ENCODE measurements at places on chromosomes 5 and 9.

DNA sequence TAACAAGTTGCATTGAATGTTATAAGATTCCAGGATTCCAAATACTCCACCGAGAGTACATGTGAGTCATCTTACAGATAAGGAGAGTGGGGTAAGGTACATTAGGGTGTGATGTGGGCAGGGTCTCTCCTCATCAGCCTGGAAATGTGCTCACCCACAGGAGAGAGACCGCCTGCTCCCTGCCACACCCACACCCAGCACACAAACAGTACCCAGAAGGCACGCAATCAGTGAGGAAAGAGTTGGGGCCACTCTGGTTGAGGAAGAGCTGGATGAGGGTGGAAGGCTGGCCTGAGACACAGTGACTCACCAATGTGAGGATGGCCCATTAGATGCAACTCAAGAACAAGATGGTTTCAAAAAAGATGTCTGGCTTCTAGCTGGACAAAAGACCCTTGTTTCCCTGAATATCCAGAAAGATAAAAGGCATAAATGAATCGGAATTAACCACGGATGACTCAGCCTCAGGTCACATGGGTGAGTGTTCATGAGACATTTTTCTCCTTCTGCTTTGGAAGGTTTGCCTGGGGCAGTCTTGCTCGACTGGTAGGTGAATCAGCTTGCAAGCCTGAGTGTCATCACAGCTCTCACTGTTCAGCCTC is 51.1 kb upstream of the LHFPL2 start:
- DNase-seq: no peak

DNA sequence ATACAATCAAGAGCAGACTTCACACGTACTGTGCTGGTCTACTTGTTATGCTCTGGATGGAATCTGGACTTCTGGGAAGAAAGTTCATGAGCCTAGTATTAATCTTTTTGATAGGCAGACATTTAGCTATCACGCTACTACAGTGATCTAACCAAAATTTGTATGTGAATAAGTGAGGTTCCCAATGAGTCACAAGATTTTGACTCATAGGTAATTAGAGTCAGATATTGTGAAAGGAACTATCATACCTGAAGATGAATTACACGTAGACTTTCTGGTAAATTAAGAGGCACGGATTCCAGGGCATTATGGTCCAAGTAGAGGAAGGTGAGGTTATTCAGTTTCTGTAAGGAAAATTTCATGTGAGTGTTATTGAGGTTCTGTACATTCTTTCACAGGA is 18.4 kb downstream of the OGN start:
- DNase-seq: no peak

GRCh38 chr5:146873186-146873917 is 5.2 kb downstream of the PPP2R2B start:
- DNase-seq: no peak

DNA sequence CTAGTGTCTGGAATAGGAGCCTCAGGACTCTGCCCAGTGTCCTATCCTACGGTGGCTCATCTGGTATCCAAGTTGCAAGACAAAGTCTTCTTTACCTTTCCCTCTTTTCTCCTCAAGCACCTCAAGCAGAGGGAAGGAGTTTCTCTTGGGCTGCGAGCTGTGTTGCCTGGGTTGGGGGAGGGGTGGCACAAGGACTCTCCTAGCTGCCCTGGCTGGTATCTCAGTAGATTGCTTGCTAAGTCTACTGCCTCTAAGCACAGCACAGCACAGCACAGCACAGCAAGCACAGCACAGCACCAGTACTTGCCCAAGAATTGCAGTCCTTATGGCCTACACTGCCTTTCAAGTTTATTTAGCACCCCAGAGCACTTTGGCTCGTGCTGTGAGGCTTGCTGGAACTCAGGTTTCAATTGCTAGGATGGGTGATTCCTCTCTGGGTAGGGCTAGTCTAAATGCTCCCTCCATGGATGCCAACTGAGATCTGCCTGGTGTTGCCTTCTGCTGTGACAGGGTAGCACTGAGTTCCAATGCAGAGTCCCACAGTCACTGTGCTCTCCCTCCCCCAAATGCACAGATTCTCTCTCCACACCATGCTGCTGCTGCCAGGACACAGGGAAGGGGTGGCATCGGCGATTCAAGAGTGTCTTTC is 213.1 kb upstream of the POU5F2 start:
- no peak for DNase-seq

DNA sequence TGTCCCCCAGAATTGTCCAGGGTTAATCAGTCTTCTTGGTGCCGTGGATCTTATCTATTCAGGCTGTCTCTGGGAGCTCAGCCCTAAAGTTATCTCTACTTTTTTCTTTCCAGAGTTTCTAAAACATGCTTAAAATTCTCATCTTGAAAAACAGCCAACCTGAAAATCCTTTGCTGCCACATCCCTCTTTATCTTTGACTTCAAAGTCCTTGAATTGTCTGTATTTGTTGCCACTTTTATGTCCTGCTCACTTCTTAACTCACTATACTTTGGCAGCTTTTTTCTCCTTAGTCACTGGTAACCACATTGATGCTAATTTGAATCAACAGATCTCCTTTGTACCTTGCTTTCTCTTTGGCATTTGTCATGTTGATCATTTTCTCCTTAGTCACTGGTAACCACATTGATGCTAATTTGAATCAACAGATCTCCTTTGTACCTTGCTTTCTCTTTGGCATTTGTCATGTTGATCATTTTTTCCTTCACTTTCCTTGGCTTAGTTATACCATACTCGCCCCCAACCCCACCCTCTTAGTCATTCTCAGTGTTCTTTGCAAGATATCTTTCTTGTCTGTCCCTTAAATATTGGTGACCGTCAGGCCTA is 8.5 kb downstream of the DMXL1 start:
- no peak for DNase-seq

DNA sequence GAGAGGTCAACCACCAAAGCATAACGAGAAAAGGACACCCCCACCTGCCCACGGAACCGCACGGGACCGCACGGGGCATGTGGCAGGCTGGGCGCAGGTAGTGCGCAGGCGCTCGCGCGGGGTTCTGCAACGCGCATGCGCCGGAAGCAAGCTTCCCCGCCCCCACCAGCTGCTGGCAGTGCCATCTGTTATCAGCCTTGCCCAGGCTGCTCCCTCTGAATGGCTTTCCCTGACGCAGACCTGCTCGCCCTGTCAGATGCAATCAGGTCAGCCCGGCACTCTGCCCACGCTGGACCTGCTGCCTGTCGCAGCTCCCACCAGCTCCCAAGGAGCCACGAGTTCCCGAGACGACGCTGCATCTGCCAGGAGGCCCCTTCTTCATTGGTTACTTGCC is 22.8 kb downstream of the PTCH1 start:
- no peak for DNase-seq

DNA sequence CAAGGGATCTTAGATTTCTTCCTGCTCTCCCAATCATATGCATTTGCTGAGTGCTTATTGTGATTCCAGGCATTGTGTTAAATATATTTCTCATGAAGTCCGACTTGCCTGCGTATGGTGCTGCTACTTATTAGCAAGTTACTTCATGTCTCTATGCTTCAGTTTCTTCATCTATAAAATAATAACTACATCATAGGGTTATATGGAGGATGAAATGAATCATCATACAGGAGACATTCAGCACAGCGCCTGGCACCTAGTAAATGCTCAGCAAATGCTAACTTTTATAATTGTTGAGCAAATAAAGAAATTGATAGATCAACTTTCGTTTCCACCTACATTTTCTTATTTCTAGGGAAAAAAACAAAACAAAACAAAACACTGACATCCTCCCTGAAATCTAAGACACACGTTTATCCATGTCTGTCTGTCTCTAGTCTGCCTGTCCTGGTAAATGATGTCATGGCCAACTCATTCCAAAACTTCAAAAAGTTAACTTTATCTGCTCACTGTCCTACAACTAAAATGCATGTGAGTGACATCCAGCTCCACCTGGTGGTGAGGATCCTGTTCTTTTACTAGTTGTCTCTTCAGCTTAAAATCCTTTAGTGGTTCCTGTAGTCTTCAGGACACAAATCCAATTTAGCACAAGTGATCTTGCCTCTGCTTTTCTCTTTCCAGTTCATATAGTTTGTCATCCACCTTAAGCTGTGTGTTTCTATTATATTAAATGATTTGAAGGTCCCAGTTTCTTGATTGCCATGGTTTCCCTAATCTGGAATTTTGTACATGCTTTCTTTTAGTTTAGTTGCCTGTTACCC is 27.7 kb downstream of the PPP3R2 start:
- DNase-seq: no peak

DNA sequence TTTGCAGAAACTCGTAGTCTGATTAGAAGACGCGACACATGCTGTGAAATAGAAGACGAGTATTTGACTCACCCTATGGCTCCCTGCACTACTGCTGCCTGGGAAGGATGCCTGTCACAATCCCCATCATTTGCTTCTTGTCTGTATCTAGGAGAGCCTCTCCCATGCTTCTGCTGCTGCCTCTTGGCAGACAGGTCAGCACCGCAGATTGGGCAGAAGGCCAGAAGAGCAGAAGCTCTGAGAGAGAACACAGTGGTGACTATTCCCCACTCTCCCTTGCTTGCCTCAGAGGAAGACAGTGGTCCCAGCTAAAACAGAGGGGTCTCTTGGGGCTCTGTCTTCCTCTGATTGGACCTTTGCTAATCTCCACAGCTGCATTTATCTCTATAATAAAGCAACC is 84.0 kb upstream of the SMIM32 start:
- no peak for DNase-seq

GRCh38 chr5:174325961-174326360 is 280.5 kb downstream of the NSG2 start:
- no peak for DNase-seq

- DNase-seq: no peak
Observed at GRCh38 chr5:100852988-100853449, 50.1 kb downstream of the ST8SIA4 start.

DNA sequence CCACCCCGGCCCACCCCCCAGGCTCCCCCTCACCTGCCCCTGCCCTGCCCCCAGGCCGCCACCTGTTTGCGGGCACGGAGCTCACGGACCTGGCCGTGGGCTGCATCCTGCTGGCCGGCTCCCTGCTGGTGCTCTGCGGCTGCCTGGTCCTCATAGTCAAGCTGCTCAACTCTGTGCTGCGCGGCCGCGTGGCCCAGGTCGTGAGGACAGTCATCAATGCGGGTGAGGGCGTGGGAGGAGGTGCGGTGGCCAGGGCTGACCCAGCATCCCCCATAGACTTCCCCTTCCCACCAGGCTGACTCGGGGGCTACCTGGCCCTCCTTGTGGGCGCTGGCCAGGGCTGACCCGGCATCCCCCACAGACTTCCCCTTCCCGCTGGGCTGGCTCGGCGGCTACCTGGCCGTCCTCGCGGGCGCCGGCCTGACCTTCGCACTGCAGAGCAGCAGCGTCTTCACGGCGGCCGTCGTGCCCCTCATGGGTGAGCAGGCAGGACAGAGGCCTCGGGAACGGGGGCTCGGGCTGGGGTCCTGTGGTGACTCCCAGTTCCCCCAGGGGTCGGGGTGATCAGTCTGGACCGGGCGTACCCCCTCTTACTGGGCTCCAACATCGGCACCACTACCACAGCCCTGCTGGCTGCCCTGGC is 3.5 kb downstream of the SLC34A3 start:
- DNase-seq: no peak

DNA sequence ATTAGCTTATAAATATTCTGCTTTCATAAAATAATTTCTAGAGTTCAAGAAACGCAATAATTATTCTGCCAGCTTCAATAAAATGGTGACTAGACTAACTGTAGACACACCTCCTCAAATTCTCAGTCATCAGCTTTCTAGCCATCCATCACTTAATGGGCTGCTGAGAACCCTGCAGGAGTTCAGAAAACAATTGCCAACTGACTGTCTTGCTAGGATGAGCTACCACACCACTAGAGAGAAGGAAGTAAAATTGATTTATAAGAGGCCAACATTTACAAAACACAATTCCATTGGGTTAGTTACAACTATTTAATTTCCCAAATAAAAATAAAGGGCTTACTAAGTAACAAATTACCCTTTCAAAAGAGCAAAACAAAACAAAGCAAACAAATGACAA is 126.5 kb upstream of the PAPPA start:
- no peak for DNase-seq

- DNase-seq: no peak
Observed at GRCh38 chr9:125428060-125428901, 166.7 kb downstream of the GAPVD1 start.

- no peak for DNase-seq
Observed at GRCh38 chr5:126961702-126962101, 68.7 kb downstream of the MARCHF3 start.

- no peak for DNase-seq
Observed at GRCh38 chr5:94395468-94395867, 222.9 kb downstream of the KIAA0825 start.

- DNase-seq: no peak
Observed at GRCh38 chr5:159010661-159011442, 88.9 kb downstream of the EBF1 start.

GRCh38 chr9:83081846-83082245 is 18.9 kb upstream of the RASEF start:
- no peak for DNase-seq

GRCh38 chr9:112200711-112201110 is 25.6 kb upstream of the SUSD1 start:
- no peak for DNase-seq

GRCh38 chr9:89010526-89011111 is 19.4 kb downstream of the S1PR3 start:
- DNase-seq: no peak

- no peak for DNase-seq
Observed at GRCh38 chr5:71907001-71907588, 188.0 kb downstream of the CARTPT start.

- no peak for DNase-seq
Observed at GRCh38 chr9:21465859-21466518, 16.1 kb downstream of the IFNE start.

GRCh38 chr9:9319007-9319406 is 1293.8 kb downstream of the PTPRD start:
- no peak for DNase-seq

DNA sequence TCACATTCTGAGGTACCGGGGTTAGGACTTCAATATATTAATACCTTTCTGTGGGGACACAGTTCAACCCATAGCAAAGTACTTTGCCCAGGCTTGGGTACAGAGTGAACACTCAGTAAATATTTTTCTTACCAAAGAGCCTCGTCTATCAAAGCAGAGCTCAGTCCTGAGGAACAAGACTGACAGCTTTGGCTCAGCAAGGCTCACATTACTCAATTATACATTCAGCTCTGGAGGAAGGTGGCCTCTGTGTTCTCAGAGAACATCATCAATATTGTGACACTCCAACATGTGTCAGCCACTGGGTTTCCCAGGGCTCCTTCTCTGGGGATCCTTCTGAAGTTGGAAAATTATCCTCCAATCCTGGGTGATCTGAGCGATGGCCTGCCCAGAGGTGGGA is 186.4 kb downstream of the NMUR2 start:
- DNase-seq: no peak

GRCh38 chr9:95810814-95811213 is 64.7 kb upstream of the ERCC6L2 start:
- DNase-seq: no peak

- no peak for DNase-seq
Observed at GRCh38 chr5:135032999-135033861, 798 bp downstream of the PITX1 start.

DNA sequence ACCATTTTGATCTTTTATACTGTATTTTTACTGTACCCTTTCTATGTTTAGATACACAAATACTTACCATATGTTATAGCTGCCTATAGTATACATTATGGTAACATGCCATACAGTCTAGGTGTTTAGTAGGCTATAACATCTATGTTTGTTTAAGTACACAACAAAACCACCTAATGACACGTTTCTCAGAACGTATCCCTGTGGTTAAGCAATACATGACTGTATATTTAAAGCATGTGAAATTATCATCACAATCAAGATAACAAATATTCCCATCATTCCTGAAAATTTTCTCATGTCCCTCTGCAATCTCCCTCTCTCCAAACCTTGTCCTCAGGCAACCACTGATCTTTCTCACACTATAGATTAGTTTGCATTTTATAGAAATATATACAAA is 66.4 kb upstream of the SUSD1 start:
- no peak for DNase-seq

GRCh38 chr9:114902786-114903524 is 27.4 kb downstream of the TNFSF8 start:
- DNase-seq: peak; percentile 23
